C1 segment of cervical spinal cord (tissue), 14 donors: ENCODE measurements at places on chromosomes 1 and 21.

DNA sequence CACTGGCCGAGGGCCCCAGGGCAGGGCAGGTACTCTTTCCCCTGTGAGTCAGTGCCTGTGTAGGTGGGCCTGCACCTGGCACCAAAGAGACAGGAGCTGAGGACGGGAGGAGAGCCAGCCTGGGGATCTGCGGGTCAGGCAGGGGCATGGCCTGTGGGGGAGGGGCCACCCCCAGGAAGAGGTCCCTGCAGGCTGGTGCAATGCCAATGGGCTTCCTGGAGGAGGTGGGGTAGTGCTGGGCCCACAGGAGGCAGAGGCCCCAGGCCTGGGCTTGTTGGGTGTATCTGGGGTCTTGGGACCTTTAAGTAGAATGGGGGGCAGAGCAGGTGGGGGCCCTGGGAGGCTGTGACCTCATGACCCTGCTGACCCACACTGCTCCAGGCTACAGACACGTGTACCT lies 23.2 kb downstream of the PLCH2 start:
- DNase-seq = no peak

GRCh38 chr1:240005997-240006650 lies 85.6 kb upstream of the FMN2 start:
- no peak for DNase-seq

GRCh38 chr1:22153660-22154437 lies 11.0 kb upstream of the WNT4 start:
- no peak for DNase-seq

- no peak for DNase-seq
Observed at GRCh38 chr21:15031790-15032357, 32.9 kb downstream of the NRIP1 start.

- DNase-seq = no peak
Observed at GRCh38 chr1:55777545-55777944, 562.4 kb upstream of the USP24 start.

- DNase-seq = no peak
Observed at GRCh38 chr1:81477710-81478109, 323.0 kb upstream of the ADGRL2 start.

- DNase-seq = no peak
Observed at GRCh38 chr1:89199525-89200031, 836 bp upstream of the GBP4 start.

DNA sequence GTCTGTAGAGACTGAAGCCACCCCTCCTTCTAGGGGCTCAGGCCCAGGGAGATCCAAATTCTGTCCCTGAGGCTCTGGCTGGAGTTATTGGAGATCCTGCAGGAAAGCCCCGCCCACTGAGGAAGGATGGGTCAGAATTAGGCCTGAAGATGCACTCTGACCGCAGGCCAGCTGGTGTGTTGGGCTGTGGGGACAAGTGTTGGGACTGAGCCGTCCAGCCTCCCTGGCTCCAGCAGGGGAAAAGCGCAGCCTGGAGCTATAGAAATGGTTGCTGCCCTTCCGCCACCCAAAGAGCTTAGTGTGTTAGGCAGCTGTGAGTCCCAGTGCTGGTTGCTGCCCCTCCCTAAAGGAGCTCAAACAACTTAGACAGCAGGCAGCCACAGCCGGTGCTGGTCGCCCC lies 33.0 kb upstream of the PRRX1 start:
- DNase-seq = no peak

DNA sequence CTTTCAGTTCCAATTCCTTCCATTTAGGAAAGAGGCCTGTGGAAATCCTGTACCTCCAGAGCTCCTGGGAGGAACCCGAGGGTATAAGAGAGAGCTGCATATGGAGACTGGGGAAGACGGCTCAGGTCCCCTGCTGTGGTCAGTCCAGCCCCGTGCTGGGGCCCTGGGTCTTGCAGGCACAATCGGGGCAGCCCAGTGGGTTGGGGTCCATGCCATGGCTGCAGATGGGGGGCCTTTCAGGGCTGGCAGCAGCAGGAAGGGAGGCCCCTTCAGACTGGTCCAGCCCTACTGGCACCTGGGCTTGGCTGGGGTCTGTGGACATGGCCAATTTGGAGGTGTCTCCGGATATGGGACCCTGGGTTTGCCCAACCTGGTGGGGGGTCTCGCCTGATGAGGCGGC lies 18.2 kb downstream of the HTR6 start:
- no peak for DNase-seq

- no peak for DNase-seq
Observed at GRCh38 chr1:169047074-169047473, 59.4 kb upstream of the ATP1B1 start.

GRCh38 chr1:30462826-30463425 lies 260.5 kb downstream of the MATN1 start:
- DNase-seq = no peak
